ENCODE measurements at places on chromosomes 1 and 21. TPM values are rescaled to one million over a fixed set of nuclear protein-coding genes. Genes with fewer than 3 reads are reported as not detected.

- no peak for DNase-seq
Observed at GRCh38 chr1:231776010-231776756, 149.6 kb downstream of the DISC1 start.

DNA sequence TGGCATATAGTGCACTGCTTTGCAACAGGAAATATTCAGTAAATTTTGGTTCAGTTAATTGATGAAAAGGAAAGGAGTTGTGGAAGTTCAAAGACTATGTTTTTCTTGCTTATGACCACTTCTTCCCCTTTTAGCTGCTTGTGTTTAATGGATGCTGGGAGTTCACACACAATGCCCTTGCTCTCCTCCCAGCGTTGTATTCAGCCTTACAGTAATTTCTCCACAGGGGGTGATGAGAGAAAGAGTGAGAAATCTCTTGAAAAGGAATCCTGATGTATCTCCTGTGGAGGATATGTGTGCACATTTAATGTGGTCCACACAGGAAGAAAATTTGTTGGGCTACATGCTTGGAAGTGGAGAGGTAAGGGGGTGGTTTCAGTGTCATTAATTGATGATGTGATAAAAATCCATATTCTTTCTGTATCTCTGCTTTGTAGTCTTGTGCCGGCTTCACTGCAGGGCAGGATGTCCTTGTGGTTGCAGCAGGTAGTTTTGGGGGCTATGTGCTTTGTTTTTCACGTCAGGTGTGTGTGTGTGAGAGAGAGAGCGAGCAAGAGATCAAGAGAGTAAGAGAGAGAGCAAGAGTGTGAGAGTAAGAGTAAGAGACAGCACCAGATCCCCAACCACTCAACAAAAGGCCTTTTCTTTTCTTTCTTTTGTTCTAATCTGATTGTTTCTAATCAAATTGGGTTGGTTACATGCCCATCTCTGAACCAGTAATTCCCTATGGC is 204.4 kb downstream of the RWDD3 start:
- no peak for DNase-seq

DNA sequence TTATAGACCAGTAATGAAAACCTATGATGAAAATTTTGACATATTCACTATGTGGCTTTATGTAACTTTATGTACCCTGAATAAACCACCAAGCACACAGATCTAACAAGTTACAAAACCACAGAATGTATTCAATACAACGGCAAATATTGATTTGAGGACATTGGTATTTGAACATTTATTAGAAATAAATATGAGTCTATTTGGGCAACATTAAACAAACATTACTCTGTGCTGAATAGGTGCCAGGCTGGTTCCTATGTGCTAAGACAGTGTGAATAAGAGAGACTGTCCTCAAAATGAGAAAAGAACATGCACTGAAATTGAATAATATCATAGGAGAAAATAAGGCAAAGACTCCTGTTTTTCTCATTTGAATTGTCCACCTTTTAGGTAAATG is 1341.2 kb downstream of the PLA2G4A start:
- no peak for DNase-seq

- no peak for DNase-seq
Observed at GRCh38 chr1:196317535-196318522, 290.4 kb downstream of the KCNT2 start.

- DNase-seq: no peak
Observed at GRCh38 chr1:235911876-235912275, 45.2 kb upstream of the LYST start.

DNA sequence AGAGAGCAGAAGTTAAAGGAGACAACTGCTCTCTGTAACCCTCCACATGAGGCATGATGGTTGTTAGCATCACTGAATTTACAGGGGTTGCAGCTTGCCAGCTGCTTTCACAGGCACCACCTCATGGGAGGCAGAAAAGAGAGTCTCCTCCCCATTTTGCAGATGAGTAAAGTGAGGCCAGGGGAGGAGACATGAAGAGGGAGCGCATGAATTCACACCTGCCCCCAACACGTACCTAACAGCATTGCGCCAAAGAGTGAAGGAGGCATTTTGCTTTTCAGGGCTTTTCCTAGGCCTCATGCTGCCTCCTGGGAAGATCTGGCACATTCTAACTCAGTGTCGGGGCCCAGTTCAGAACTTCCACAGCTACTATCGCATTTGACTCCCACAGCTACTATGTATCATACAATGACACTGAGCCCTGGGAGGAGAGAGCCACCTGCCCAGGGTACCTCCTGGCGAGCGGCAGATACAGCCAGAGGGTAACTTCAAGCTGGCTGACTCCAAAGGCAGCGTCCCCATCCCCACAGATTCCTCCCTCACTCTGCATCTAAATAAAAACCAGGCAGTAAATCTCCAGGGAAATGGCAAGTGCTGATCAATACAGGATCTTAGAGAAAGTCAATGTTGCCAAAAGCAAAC is 34.0 kb downstream of the GLIS1 start:
- DNase-seq: no peak

SELP gene
- 11.4 TPM for total RNA-seq

LCE3D gene
- not detected for total RNA-seq

SLC22A15 gene
- 8.8 TPM for total RNA-seq

DEDD gene
- 24.3 TPM for total RNA-seq

Measured in tibial nerve (tissue), 4 donors.